AG09309 (cell line): ENCODE measurements at places on chromosomes 3 and 15.

GRCh38 chr3:192515664-192516045, 211.7 kb downstream of the FGF12 start:
- no peak for DNase-seq

DNA sequence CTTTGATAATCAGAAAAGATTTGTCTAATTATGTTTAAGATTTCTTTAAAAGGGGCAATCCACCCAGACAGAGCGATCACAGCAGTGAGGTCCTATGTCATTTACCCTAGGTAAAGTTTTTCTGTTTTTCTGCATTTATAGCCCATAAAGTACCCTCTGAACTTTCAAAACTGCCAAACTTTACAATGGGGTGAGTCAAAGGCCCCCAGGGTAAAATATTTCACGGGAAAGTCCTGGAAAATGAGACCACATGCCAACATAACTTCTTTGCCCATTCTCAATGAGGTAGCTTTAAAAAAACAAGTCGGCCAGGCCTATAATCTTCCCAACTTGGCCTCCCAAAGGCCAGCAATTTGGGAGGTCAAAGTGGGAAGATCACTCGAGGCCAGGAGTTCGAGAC, 53.0 kb downstream of the SUCLG2 start:
- no peak for DNase-seq

GRCh38 chr3:115819785-115820384, 196.6 kb downstream of the GAP43 start:
- DNase-seq = peak; percentile 69

DNA sequence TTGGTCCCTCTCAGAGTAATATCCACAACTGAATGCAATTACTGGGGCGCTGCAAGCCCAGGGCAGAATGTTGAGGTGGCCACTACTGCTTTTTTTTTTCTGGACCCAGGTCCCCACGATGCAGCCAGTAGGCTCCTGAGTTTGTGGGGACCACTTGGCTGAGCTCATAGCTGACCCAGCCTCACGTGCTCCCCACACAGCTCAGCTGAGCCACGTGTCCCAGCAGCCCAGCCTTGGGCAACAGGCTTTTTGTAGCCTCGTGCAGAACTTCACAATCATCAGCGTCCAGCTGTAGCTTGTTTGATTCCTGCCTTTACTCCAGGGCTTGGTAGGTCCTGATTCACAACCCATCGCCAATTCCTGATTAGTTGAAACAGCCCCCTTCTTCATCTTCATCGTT, 117.3 kb downstream of the ETFA start:
- DNase-seq = no peak

GRCh38 chr3:73215901-73216300, 154.4 kb downstream of the EBLN2 start:
- DNase-seq = no peak

GRCh38 chr3:127651516-127652172, 21.1 kb upstream of the ABTB1 start:
- DNase-seq = no peak
